ENCODE measurements at places on chromosomes 7 and 10.

DNA sequence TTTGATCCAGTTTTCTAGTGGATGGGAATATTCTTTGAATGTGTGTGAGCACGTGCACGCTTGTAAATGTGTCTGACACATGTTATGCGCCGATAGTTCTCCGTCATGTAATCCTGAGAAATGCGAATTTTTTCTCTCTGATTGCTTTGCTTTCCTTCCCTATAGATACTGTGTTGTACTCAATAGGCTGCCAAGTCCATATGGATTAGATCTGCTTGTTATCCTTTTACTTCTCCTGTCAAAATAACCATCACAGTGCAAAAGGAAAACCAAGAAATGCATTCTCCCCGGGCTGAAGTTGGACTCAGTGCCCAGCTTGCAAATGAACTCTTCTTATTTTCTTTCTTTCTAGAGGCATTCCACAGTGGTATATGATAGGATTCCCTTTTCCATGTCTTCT, 131.9 kb downstream of the KIAA1217 start:
- no peak for DNase-seq

DNA sequence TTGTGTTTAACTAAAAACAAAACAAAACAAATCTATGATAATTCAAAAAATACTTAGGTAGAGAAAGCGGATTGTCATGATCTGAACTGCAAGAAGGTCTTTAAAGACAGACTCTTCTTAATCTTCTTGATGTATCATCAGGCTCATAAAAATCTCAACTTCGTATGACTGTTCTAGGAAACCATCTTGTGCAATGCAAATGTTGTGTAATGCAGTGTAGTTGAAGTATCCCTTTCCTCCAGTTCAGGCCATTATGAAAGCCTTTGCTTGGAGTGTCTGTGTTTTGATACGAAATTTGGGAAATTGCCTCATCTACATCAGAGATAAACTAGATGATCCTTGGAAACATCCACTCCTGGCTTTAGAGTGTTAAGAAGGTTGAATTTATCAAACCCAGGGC, 30.9 kb downstream of the CDK1 start:
- no peak for DNase-seq

DNA sequence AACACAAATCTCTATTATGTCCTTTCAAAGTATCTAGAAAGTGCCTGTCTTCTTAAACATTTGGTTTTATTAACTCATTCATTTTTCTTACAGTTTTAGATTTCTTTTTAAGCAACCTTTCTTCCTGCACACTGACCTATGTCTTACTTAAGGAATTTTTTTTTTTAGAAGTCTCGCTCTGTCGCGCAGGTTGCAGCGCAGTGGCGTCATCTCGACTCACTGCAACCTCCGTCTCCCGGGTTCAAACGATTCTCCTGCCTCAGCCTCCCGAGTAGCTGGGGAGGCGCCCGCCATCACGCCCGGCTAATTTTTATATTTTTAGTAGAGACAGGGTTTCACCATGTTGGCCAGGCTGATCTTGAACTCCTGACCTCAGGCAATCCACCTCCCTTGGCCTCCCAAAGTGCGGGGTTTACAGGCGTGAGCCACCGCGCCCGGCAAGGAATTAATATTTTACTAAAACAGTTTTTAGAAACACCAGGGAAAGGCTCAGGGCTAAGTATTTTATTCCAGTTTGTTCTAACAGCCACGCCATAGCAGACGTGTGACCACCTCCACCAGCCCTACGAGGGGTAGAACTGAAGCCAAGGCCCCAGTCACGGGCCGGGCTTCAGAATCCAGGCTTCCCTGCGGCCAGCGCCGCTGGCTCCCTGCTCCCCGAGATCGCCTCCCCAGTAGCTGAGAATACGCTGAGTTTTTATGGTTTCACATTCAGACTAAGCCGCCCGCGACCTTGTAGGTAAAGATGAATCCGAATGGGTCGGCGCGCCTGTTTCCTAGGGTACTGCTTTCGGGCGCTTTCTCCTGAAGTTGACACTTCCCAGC, 941 bp upstream of the LUC7L2 start:
- DNase-seq = no peak

- DNase-seq = peak; percentile 38
Observed at GRCh38 chr10:83539528-83540308, 599.6 kb upstream of the GHITM start.

DNA sequence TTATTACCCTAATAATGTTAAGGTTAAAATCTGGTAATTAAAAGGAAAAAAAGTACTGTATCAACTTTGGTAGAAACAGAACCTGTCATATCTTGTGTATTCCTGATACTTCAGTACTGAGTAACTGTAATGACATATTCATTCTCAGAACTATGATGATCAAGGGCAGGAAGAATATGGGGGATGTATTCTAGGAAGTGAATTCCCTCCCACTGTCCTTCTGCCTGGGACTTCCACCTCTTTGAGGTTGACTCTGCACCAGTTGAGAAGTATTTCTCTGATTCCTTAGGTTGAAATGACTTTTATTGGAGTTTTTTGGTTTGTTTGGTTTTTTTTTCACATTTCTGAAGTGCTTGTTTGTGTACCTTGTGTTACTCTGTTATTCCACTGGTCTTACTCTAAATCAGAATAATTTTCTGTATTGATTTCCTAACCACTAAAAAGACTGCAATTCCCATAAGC, 36.9 kb downstream of the WASL start:
- DNase-seq = no peak

DNA sequence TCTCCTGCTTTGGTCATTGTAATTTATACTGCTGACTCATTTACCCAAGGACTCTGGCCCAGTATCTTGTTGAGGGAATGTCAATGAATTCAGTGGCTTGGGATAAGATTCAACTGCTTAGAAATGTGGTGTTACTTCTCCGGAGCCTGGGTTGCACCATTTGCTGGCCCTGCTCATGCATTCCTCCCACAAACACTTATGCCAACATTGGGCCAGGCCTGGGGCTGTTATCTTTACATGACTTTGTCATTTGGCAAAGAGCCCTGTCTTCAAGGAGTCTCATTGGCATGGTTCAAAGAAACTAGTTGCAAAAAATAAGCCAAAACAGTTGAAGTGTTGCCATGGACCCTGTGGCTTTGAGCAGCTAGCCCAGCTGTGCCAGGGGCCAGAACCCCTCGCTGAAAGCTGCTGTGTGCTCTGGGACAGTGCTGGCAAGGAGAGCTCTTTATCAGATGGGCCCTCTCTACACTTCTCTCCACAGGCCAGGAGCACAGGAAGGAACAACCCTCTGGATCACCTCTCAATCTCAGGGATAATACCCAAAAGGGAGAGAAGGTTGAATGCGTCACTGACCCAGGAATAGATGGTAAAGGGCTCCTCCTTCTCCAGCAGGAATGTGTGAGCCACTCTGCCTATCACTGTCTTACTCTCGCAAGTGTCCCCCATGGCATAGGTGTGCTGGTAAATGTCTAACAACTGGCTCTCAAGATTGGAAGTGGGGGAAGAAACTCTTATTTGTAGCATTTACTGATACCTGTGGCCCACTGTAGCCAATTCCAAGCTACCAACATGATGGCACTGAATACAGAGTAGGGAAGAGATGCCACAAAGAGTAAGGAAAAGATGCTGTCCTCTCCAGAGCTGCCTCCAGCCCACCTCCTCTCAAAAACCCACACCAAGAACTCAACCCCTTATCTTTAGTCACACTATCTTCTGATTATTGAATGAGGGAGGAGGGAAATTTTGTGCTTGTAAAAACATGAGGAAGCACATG, 23.5 kb upstream of the PDE1C start:
- peak; percentile 82 for DNase-seq

- no peak for DNase-seq
Observed at GRCh38 chr7:136514776-136515175, 353.7 kb upstream of the CHRM2 start.

- DNase-seq = no peak
Observed at GRCh38 chr7:6057316-6058129, 26.3 kb downstream of the ANKRD61 start.

- no peak for DNase-seq
Observed at GRCh38 chr7:141891336-141891735, 24.9 kb upstream of the OR9A4 start.

GRCh38 chr10:129958148-129958628, 5.9 kb downstream of the EBF3 start:
- DNase-seq = no peak

DNA sequence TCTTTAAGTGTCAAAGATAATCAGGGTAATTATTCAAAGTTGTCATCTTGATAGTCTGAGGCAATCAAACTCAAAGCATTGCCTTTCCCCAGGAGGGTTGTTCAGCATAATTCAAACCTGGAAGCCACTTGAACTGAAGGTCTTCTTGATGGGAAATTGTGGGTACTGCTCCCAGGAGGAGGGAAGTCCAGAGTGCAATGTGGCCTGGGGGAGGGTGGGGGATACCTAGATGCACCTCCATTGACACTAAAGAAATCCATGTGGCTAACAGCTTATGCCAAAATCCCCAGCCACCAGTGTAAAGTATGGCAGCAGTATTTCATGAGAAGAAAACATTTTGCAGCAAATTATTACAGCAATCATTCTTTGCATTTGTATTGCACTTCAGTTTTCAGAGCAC, 114.9 kb downstream of the STRA8 start:
- DNase-seq = no peak

GRCh38 chr10:8092428-8092827, 37.9 kb downstream of the GATA3 start:
- no peak for DNase-seq

DNA sequence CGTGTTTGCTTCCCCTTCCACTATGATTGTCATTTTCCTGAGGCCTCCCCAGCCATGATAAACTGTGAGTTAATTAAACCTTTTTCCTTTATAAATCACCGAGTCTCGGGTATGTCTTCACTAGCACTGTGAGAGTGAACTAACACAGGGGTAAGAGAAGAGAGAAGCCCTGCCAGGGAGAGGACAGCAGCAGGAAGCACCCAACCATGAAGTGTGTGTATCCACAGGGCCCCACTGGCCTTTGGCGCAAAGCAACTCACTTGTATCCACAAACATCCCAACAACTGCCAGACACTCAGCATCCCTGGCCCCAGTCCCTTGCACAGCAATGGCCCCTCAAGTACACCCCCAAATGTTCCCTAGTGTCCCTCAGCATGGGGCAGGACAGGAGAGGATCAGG, 115.1 kb downstream of the MAD1L1 start:
- DNase-seq = no peak

DNA sequence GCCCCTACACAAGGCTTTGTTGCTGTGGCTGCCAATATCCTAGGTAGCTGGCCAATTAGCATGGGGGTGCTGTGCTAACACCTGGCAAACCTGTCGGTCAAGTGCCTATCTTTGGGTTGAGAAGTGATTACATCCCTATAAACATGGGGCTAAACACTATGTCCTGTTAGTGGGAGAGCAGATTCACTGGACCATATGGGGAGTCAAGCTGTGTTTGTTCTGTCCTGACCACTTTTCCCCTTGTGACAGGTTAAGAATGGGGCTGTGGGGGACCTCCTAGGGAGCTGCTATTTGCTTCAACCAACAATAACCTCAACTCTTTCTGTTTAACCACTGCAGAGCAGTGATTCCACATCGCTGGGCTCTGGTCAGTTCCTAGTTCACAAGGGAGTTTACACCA, 151.5 kb upstream of the AOAH start:
- DNase-seq = no peak

DNA sequence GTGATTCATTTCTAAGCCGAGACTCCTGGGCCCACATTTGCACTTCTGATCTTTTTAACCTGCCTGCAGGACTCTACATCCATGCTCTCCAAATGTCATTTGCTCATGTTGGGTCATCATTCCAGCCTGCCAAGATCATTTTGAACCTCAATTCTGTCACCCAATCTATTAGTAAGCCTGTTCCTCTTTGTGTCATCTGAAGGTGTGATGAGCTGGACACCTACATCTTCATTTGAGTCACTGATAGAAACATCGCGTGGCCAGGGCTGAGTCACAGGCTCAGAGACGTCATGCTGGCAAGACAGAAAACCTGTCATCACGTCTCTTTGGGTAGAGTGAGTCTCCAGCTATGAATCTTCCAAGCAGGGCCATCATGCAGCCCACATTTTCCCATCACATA, 65.3 kb upstream of the SLF2 start:
- DNase-seq = no peak

DNA sequence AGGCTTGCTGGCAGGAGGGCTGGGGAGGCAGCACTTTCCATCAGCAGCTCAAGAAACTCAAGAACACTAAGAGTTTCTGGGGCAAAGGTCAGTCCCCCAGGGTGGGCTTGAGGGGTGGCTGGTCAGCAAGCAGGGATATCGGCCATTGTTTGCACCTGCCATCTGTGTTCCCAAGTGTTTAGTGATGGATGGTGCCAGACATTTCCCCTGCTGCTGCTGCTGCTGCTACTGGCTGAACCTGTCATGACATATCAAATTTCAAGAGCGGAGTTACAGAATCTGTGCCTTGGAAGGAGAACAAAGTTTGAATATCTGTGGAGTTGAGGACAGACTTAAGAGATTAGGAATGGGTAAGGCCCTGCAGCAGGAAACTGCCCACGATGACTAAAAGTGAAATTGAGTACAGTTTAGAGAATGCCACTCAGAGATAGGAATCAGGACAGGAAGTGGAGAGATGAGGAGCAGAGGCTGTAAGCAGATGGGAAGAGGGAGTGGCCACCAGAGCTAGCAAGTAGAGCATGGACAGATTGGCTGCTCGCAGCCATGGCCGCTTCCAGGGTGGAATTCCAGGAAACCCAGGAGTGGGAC, 39.2 kb upstream of the PPP1R3C start:
- peak; percentile 21 for DNase-seq

GRCh38 chr7:142632271-142633134, 116.8 kb upstream of the PRSS1 start:
- peak; percentile 19 for DNase-seq

DNA sequence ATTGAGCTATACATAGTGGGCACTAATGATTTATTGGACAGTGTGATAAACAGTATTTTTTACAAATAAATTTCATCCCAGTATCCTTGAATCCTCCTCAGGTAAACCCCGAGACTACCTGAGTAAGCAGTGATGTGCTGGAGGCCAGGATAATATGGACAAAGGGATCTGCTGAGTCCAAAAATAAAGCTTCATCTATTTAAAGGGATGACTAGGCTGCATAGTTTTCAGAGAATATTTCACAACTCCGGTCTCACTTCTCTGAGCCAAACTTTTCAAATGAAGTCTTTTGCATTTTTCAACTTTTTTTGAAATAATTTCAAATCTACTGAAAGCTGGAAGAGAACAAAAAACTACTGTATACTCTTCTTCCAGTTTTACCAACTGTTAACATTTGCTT, 2.5 kb downstream of the ACTR3B start:
- no peak for DNase-seq

- DNase-seq = no peak
Observed at GRCh38 chr10:69345890-69346474, 67.7 kb downstream of the HK1 start.

DNA sequence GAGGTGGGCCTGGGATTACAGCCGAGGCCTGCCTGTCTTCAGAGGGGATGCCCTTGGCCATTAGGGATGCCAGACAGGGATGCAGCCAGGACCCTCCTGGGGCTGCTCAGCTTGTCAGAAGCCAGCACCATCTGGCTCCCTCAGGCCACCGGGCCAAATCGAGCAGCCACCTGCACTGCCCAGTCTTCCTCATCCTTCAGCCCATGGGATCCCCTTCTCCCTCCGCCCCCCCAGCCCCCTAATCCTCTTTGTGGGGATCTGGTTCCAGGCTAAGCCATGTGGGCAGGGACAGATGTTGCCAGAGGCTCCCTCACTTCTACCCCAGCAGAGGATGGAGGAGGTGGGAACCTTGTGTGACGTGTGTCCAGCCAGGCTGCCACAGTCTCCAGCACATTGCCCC, 137.4 kb upstream of the PPIF start:
- no peak for DNase-seq

- DNase-seq = no peak
Observed at GRCh38 chr7:2211926-2212325, 20.8 kb downstream of the MAD1L1 start.

All from T1000 (cell line).